Foreskin fibroblast (primary cell): ENCODE measurements at places on chromosomes 12 and 14.
A peak's percentile ranks its signal among the peaks of the same experiment; 100 is the strongest.

GRCh38 chr14:93686268-93686667, 102.0 kb downstream of the PRIMA1 start:
- no peak for DNase-seq

DNA sequence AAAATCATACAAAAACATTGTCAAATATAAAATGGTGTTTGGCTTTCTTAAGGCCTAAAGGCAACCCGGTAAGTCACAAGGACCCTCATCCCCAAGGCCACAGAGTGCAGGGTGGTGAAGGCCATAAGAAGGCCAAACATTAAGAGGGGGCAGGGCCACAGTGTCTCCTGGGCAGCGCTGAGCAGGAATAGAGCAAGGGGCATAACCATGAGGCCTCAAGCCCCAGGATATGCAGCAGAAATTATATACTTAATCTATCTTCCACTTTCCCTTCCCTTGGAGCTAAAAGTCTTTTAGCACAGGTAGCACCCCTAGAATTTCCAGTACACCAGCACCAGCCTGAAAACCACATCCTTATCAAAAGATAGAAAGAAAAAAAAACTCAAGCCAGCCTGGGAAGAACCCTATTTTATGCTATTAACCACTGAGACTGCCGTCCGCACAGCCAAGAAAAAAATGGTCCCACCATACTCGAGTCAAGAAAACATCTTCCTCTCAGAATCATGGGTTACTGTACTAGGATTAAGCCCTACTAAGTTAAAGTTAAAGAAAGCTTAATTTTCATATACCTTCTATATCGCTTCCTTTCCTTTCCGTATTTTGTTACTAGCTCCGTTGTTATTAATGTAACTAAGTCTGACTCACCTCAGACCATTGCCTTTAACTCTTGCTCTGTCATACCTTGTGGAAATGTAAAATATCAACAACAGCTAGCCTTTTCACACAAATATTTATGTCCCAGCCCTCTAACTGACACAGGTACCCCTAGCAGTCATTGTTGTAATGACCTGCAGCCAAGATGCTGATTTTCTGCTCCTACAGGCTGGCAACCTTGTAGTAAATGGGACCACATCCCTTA, 20.1 kb downstream of the KLRK1 start:
- DNase-seq = no peak

- DNase-seq = no peak
These were observed 19.2 kb downstream of the VPS37B start for GRCh38 chr12:122876731-122877130.

- DNase-seq = peak; percentile 71
These were observed 1.3 kb downstream of the LRP1-AS start for GRCh38 chr12:57146092-57146491.

DNA sequence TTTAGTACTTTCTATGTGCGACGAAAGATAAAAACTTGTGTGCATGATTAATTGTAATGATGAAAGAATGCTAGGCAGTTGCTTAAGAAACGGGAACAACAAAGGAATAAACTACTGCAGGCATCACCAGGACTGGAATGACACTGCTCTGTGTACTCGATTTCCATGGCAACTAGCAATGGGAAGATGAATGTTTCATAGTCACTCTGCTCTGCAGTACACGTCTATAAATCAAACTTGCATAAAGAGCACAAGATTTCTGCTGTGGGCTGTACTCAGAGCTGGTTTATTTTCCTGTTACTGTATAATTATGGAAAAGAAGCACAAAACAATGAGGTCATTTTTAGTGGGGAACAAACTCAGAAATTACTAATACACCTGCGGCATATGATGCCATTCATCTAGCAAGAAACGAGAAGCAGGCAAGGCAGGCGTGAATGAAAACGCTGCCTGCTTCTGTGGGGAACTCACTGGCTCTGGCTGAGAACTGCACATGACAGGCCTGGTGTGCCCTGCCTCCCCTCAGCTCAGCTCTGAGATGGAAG, 41.8 kb downstream of the EFCAB11 start:
- DNase-seq = peak; percentile 94

GRCh38 chr12:40942326-40942725, 245.8 kb upstream of the PDZRN4 start:
- DNase-seq = peak; percentile 36

DNA sequence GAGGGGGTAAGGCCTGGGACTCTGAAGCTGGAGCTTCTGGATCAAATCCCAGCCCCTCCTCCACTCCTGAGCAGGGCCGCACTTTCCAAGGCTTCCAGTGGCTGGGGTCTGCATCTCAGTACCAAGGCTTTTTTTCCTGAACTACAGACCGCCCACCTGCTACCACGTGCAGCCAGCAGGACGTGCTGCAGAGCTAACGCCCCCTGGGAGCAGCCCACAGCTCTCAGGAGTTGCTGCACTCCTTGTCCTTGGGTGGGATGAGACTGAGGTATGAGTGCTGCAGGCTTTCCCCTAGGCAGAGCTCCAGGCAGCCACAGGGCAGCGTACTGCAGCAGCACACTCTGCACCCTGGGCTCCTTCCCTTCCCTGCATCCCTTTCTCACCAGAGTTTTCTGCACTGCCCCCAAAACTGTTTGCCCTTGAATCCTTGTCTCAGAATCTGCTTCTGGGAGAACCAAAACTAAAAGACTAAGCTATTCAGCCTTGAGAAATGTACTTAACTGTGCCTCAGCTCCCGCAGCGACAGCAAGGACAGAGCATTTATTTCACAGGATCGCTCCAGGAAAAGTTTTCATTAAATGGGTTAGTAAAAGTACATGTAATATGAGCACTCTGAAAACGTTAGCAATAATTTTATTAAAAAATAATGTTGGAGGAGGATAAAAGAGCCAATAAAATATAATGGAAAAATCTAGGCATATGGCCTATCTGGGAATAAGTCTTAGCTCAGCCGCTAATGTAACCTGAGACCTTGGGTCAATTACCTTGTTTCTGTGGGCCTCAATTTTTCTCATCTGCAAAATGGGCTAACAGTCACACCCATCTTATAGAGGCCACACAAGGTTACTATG, 25.5 kb downstream of the RBM19 start:
- DNase-seq = no peak

DNA sequence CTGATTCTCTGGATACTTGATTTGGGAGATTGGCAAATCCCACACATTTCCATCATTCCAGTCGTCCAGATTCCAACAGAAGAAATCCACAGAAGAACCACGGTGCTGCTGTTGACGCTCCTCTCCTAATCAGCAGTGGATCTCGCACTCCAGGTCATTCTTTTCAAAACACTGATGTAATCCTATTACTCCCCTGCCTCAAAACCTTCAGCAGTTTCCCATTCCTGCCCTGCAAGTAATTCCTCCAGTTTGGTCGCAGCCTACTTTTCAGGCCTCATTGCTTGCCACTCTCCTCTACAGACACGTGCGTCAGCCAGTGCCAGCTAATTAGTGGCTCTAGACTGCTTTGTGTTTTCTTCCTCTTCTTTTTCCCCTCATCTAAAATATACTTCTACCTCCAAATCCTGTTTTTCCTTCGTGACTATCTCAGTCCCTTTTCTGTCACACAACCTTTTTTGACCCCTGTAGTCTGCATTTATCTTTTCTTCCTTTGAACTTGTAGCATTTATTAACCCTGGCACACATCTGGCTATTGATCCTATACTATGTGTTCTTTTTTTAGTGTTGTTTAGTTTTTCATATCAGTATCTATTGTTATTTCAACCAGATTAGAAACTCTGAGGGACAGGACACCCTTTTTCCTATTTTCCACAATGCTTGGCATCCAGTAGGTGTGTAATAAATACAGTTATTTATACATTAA, 36.8 kb downstream of the PRORP start:
- no peak for DNase-seq

- no peak for DNase-seq
These were observed 17.8 kb upstream of the SALL2 start for GRCh38 chr14:21543963-21544362.

- no peak for DNase-seq
These were observed 7.6 kb downstream of the M6PR start for GRCh38 chr12:8941691-8942478.

GRCh38 chr12:101650346-101651117, 46.9 kb upstream of the CHPT1 start:
- no peak for DNase-seq

GRCh38 chr12:122250047-122250446, 16.2 kb downstream of the VPS33A start:
- no peak for DNase-seq

DNA sequence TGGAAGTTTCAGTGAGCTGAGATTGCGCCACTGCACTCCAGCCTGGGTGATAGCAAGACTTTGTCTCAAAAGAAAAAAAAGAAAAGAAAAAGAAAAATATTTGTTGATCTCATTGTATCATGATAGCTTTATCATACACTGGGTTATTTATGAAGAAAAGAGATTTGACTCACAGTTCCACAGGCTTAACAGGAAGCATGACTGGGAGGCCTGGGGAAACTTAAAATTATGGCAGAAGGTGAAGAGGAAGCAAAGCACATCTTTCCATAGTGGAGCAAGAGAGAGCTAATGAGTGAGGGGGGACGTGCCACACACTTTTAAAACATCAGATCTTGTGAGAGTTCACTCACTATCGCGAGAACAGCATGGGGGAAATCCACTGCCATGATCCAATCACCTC, 72.7 kb upstream of the FUT8 start:
- no peak for DNase-seq

DNA sequence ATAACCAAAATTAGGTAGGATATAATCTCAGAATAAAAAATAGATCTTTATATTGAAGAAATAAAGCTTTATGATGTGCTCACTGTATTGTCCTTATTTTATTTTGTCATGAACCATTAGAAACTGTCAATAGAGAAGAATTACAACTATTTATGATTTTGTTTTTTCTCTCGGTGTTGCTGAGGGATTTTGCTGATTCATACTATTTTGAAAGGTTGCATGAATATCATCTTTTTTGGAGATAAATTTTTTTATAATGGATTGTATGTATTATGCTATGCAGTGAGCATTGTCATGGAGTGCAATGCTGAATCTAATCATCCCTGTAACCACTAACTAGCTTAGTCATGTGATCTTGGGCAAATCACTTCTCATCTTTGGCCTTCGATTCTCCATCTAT, 15.0 kb downstream of the SLC39A9 start:
- DNase-seq = no peak

GRCh38 chr12:90631591-90632212, 323.3 kb downstream of the CCER1 start:
- no peak for DNase-seq

GRCh38 chr12:127592245-127592644, 674.7 kb upstream of the TMEM132C start:
- DNase-seq = no peak

DNA sequence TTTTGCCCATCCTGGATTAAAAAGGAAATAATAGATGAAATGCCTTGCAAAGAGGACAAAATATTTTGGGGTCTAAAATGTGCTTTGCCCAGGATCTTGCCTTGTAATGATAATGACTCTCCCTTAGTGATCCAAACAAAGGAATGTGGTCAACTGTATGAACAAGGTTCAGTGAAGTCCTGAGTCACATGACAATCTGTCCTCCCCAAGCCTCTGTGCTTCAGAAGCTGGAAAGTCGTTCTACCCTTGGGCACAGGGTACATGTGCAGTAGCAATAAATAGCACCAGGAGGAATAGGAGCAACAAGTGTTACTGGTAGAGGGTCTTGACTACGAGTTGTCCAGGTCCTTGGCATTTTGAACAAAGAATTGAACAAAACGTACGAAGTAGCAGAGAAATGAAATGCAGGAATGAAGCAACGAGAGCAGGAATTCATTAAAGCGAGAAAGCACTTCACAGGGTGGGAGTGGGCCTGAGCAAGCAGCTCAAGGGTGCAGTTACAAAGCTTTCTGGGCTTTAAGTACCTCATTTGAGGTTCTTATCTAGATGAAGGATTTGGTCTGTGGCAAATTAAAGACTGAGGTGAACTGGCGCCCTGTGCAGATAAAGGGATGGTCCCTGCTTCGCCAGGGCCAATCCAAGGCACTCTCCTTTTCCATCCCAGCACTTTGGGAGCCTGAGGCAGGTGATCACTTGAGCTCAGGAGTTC, 65.8 kb downstream of the RESF1 start:
- DNase-seq = no peak

DNA sequence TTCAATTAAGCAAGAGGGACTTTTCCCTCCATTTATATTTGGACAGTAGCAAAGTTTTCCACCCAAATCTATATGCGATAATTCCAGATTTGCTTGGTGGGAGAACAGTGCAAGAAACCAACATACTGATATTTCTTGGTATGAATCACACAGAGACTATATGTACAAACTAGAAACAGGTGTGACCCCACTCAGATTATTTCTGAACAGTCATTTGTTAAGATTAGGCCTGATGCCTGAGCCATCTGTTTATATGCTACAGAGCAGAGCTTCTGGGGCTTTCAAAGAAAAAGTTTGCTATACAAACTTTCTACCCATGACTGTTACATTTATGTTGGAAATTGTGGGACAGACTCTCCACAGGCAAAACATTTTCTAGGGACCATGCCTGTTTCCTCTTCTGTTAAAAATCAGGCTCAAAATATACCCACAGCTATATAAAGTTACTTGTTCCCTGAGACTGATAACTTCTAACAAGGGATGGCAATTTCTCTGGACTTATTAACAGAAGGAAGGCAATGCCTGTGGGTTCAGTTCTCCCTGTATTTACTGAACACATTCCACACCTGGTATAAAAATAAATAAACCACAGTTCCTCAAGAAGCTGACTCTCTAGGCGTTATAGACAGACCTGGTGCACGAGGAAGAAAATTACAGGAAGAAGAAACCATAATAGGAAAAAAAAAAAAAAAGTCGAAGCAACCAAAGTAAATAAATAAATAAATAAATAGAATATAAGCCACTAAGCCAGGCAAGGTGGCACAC, 8.0 kb downstream of the PTPN21 start:
- DNase-seq = no peak

GRCh38 chr14:43765474-43765873, 741.6 kb downstream of the FSCB start:
- no peak for DNase-seq

DNA sequence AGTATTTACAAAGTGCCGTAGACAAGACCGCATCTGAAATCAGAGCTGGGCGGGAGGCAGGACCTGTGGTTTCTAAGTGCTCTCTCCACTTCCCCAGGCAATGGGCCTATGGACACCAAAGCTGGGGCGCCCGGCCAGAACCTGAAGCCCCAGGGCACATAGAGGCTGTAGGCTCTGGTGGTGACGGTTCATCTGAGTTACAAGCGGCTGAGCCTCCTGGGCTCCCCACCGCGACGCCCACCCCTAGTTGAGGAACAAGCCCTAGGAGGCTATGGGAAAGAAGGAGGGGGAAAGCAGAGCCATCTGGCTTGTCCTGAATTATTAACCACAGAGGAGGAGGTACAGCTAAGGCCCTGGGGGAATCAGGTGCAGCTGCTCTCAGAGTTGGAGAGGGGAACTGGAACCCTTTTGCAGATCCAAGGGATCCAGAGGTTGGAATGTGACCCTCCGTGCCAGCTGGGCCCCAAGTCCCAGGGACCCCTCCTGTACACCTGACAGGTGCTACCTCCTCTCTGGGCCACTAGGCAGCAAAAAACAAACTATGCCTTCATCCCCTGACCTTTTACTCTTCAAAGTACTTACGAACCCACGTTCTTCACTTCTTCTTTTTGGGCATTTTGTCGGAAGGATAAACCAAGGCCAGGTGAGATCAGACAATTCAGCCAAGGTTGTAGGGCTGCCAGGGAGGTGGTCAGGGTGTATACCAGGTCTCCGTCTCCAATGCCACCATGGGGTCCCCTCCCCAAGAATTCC, 77.2 kb downstream of the ARL6IP4 start:
- no peak for DNase-seq
